ENCODE measurements at places on chromosomes 11 and 22.
A peak's percentile ranks its signal among the peaks of the same experiment; 100 is the strongest.

DNA sequence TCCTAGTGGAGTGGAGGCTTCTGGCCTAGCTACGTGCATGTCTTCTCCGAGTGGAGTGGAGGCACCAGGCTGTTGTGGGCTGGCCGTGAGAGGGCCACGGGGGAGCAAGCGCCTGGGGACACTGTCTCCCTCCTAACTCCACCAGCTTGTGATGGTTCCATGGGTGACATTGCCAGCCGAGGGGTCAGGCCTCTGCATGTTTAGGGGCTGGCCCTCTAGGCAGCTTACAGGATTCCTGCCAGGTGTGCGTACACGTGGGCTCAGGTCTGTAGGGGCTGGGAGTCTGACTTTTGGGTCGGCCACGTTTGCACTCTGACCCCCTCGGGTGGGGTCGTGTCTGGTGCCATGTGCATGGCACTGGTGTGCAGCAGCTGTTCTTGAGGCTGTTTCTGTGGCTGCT is 31.6 kb downstream of the TBC1D22A start:
- DNase-seq = no peak

DNA sequence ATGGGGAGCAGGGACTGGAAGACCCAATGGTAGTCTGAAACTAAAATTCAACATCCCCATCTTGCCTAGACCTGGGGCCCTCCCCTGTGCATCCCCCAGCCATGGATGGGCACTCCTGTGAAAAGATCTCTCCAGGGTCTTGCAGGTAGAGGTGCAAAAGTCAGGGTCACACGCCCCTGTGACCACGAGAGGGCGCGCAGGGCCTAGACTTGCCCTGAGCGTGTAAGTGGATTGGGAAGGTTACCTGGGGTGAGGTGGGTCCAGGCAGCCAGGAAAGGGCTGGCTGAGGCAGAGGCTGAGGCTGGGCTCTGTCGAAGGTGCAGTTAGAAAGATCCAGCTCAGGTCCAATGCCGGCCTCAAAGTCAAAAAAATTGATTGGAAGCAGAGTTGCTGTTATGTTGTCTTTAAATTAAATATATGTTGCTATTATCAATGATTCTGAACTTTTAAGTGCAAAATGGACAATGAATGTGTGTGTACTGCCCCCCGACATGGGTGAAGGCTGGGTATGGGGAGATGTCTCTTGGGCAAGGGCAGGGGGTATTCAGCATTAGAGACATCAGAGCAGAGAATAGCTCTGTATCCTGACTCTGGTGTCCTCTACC is 4.8 kb upstream of the POU2F3 start:
- DNase-seq = no peak

GRCh38 chr11:118001494-118001971 is 15.3 kb downstream of the IL10RA start:
- DNase-seq = no peak

- DNase-seq = no peak
These were observed 64.1 kb upstream of the LMO1 start for GRCh38 chr11:8327761-8328192.

GRCh38 chr22:17910561-17911311 is 113.6 kb downstream of the MICAL3 start:
- peak; percentile 92 for DNase-seq

- DNase-seq = no peak
These were observed 25.6 kb downstream of the TXN2 start for GRCh38 chr22:36455571-36456463.

DNA sequence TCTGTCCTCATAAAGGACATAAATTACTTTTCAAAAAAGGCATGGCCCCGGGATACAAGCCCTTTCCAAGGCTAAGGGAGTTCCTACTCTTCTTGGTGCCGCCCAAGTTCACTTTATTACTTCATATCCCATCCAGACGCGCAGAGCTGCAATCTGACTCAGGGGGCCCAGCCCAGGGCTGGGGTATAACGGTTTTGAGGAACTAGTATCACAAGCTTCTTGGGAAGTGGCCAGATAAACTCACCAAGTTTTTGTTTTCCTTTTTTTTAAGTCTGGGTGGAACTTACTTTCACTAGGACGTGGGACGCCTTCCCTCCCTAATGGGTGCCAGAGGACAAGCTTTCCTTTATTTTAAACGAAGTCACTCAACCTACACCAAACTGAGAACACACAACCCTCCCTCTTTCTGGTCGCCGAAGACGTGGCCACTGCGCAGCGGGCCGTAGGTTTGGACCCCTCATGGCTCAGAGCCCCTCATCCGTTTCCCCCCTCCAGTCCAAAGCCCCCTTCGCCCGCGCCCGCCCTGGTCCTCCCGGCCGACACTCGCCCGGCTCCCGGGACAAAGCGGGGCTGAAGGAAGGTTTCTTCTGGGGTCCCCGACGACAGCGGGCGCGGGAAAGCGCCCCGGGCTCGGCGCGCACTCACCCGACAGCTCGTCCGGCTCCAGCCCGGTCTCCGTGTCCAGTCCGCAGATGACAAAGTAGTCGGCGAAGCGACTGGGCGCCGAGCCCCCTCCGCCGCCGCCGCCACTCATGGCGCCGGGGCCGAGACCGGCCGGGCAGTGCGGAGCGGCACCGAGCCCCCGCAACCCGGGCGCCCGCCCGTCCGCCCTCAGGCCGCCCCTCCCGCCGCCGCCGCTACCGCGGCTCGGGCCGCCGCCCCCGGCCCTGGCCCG is 587 bp downstream of the DENND5A start:
- DNase-seq = peak; percentile 78
